ENCODE measurements at places on chromosomes 6 and 20.

GRCh38 chr6:52929321-52930164, 20.0 kb upstream of the GSTA3 start:
- peak; percentile 31 for DNase-seq

- DNase-seq: no peak
Measured at GRCh38 chr6:25377664-25378063, 98.5 kb downstream of the CARMIL1 start.

GRCh38 chr6:154353626-154354025, 3.0 kb downstream of the IPCEF1 start:
- no peak for DNase-seq

- DNase-seq: peak; percentile 58
Measured at GRCh38 chr6:44428682-44429081, 41.2 kb downstream of the CDC5L start.

DNA sequence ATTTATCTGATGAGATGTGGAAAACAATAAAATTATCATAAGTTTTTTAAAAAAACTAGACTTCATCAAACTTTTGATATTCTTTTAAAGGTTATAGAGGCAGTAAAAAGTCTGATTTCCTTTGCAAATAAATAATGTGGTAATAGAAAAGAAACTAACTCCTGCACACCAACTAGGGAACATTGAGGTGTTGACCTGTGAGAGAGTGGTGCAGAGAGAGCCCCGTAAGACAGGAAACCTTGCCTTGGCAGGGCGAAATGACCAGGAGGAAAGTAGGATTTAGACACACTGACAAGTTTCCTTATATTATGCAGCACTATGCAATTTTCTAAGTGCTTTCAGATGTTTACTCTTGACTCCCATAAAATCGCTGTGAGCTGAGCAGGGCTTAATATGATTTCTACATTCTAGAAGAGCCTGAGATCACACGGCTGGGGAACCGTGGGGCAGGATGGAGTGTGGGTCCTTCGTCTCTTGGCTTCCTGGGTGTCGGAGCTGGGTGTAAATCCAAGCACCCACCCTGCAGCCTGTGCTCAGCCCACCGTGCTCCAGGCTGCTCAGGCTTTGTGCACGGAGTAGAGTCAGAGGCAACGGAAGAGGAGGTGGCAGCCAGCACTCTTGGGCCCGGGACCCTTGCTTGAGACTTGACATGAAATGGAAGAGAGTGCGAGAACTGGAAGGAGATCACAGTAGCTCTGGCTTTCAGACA, 61.3 kb upstream of the FOXQ1 start:
- DNase-seq: no peak

DNA sequence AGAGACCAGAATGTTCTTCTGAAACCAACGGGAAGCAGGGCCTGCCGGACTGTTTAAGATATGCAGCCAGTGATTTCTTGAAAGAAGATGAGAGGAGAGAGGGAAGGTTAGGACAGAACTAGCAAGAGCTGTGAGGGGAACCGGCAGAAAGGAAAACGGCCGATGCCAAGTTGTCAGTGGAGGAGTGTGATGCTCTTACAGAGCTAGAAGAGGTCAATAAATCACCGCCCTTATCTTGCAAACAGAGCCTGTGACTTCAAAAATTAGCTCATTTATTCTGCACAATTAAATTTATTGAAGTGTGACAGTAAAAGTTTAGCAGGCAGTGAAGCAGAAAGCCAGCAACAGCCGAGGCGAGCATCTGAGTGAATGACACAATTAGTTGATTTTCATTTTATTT, 509.5 kb upstream of the ID4 start:
- no peak for DNase-seq

DNA sequence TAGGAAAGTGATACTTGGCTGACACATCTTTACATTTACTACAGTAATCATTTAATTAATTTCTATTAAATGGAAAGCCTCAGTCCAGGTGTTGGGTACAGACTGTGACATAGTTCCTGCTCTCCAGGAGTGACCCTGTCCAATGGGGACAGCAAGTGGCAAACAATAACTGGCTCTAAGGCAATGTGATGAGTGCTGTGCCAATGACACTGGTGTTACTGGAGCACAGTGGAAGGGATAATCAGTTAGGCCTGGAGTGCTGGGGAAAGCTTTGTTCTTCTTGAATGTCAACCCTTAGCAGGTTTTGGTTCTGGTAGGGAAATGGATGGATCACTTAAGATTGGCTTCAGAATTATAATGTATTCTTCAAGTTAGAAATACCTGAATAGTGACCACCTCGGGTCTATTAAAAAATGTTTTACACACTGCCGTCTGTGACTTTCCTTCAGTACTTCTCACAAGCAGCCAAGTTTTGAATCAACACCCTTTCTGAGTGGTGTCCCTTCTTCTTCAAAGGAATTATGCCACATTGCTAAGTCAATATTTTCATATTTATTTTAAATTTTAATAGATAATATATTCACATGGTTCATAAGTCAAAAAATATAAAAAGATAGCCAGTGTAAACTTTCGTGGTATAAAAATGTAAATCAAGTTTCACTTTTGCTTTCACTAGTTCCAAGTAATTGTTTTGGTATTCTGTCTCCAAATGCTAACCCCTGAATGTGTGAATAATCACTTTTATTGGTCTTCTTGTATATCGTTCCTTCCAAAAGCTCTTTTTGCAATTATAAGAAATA, 9.6 kb downstream of the CMTR1 start:
- no peak for DNase-seq

GRCh38 chr20:1800777-1801176, 94.4 kb upstream of the SIRPA start:
- DNase-seq: no peak

GRCh38 chr6:168956884-168957730, 296.5 kb downstream of the THBS2 start:
- DNase-seq: peak; percentile 92

DNA sequence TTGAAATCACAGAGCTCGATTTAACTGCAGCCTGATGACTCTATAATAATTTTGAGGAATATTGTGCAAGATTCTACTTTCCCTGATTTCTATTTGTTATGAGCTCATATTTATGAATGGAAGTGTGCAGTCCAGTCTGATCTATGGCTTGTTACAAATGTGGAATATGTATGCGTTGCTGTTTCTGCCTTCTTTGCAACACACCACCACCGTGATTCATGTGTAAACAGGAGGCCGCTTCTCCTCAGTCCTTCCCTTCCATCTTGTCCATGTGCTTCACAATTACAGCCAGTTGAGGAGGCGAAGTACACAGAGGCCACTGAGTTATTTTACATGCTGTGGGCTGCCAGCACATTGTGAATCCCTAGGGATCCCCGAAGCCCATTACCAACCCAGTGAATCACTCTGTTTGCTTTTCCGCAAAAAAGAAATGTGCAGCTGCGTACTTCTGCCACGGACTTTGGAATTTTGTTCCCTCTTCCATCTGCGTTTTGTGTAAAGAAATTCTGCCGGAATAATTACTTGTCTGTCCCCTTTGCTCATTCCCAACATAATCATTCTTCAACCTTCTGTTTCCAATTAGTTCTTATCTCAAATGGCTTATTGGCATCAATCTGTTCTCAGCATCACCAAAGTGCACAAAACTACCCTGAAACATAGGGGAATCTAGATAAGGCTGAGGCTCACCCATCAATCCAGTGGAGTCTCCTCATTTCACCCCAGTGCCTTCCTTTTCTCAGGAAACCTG, 551.6 kb upstream of the CITED2 start:
- DNase-seq: peak; percentile 85

DNA sequence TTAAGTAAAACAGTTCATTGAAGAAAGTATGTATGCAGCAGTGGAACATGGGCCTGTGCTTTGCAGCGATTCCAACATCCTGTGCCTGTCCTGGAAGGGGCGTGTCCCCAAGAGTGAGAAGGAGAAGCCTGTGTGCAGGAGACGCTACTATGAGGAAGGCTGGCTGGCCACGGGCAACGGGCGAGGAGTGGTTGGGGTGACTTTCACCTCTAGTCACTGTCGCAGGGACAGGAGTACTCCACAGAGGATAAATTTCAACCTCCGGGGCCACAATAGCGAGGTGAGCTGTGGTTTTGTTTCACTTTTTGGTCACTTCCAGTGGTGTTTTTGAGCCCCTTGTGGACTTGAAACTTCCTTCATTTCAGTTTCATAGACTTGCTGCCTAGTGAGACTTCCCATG, 1.7 kb downstream of the TULP4 start:
- no peak for DNase-seq

DNA sequence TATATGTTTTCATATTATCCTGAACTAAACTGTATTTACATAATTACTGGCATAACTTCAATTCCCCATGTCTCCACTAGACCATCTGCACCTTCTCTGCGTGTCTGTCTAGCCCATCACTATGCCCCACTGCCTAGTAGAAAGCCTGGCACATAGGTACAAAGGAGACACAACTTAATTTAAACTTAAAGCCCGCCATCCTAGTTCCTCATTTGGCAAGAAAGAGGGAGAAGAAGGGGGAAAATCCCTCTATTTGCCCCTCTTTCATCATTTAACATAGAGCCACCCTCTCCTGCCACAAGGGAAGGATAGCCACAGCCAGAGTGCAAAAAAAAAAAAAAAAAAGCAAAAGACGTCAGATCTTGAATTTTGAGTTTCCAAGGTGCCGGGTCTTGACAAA, 1.8 kb downstream of the PKIG start:
- DNase-seq: no peak

GRCh38 chr20:25418776-25419175, 11.3 kb downstream of the GINS1 start:
- DNase-seq: no peak

GRCh38 chr20:22863826-22864225, 171.3 kb upstream of the SSTR4 start:
- DNase-seq: peak; percentile 19

GRCh38 chr20:52252664-52253063, 61.1 kb upstream of the ZFP64 start:
- DNase-seq: no peak

DNA sequence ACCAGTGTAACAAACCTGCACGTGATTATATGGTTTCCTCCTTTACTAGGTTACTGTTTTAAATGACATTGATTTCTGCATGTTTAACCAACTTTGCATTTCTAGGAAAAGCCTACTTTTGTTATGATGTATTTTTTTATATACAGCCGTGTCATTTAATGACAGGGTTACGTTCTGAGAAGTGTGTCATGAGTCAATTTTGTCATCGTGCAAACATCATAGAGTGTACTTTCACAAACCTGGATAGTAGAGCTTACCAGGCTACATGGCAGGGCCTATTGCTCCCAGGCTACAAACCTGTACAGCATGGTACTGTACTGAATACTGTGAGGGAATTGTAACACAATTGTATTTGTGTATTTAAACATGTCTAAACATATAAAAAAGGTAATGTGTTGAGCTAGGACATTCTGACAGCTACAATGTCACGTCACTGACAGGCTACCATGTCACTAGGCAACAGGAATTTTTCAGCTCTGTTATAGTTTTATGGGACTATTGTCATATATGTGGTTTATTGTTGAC, 205.3 kb downstream of the PRL start:
- DNase-seq: no peak

GRCh38 chr6:170405311-170405975, 98.9 kb downstream of the FAM120B start:
- DNase-seq: peak; percentile 90

GRCh38 chr20:43006651-43007375, 182.9 kb downstream of the PTPRT start:
- no peak for DNase-seq

DNA sequence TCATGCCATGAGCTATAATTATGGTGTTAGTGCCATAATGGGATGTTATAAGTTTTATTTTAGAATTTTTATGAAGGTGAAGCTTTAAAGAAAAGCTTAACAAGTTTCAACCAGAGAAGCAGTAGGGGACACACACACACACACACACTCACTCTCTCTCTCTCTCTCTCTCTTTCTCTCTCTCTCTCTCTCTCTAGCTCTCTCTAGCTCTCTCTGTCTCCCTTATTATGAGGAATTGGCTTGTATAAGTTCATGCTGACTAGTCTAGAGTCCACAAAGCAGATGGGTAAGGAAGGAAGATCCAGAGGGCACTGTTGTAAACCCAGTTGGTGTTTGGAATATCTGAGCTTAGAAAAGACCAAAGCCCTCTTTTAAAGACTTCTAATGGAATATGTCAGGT, 102.4 kb downstream of the QKI start:
- no peak for DNase-seq
